Trophoblast cell (in vitro differentiated cells and primary cell): ENCODE measurements at places on chromosomes 6 and 20.

GRCh38 chr6:15320693-15321092, 74.8 kb downstream of the JARID2 start:
- no peak for DNase-seq

- DNase-seq: peak; percentile 15
These were observed 49.6 kb downstream of the MOCS1 start for GRCh38 chr6:39884696-39885095.

DNA sequence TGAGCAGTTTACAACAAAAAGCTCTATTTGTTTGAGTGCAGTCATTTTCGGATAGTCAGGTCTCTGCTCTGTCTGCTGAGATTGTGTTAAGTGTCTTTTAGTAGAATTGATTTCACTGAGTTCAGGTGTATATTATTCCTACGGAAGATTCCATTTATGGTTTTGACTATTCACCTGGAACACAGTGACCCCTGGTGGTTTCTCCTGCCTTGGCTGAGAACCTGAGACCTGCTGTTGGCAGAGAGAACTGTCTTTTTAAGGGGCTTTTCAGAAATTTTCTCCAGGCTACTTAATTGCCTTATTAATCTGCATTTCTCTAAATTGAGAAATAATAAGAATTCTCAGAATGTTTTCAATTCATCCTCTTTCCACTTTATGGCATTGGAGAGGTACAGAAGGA, 508.0 kb downstream of the TBC1D32 start:
- peak; percentile 81 for DNase-seq

DNA sequence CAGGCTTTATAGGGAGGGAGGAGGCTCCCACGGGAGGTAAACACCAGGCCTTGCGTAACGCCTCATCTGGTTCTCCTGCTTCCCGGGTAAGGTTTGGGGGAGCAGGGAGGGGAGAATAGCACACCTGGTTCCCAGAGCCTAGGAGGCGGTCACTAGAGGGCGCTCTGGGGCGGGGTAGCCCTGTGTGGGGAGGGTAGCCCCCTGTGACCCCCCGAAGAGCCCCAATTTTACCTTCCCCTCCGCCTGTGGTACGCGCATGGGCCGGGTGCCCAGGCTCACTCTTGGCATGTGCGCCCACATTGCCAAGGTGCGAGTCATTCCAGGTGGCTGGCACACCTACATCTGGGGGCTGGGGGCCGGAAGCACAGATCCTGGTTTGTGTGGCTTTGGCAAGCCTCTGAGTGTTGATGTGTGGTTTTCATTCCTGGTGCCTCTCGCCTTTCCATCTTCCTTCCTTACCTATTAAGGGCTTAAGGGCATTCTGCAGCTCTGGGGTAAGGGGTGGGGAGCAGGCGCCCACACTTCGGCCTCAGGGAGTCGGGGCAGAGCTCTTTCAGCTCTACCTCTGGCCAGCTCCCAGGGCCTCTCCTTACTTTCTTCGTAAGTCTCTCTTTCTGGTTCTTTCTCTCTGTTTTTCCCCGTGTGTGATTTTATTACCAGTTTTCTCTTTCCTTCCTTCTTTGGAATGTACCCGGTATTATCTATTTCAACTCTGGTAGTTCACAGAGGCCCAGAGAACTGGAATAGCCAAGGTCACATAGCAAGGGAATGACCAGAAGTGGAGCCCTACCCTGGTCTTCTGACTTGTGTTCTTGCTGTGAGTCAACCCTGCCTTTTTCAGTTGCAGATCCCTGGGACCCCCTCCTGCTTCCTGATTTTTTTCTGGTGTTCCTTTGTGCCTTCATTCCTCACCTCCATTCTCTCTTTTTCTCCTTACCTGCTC, 492 bp upstream of the RNF39 start:
- no peak for DNase-seq

DNA sequence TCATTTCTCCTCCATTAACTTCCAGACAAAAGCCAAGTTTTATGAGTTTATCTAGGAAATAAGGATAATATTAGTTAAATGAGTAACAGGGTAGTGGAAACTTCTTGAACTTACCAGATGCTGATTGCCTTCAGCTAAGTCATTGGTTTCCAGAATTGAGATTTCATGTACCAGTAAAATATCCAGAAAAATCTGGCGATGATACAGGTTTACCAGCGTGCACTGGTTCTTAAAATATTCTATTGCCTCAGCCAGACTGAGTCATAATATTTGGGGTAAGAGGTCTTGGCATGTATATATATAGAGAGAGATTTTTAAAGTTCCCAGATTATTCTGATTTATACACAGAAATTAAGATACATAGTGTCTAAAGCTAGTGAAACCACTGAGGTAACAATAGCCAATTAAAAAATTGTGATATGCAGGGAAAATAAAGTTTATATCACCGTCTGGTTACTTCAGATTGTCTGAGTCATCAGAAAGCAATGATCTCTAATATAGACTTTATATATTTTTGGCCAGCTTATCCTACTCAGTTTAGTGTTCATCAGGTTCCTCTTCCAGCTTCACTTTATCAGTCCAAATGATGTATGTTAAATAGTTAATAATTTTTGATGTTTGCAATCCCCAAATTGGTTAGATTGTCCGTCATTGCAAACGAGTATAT, 39.5 kb upstream of the SDHAF4 start:
- no peak for DNase-seq

- peak; percentile 34 for DNase-seq
These were observed 306.4 kb downstream of the CDKAL1 start for GRCh38 chr6:20840675-20841074.

DNA sequence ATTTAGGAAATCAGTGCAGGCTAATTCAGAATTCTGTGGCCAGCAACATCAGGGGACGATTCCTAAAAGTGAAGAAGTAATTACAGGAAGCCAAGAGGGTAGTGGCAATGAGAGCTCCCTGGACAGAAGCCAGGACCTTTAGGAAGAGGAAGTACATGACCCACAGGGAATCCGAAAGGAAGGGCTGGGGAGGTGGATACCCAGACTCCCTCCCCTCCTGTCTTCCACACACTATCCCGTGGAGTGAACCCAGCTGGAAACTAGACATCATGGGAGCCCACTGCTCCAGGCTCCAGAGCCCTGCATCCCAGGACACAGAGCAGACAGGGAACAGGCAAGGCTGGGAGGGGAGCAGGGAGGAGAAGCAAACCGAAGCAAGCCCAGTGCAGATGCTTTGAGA, 83.0 kb downstream of the SNX5 start:
- no peak for DNase-seq

GRCh38 chr6:42368181-42368580, 83.5 kb downstream of the TRERF1 start:
- no peak for DNase-seq

GRCh38 chr6:32188381-32189068, 1.5 kb downstream of the PBX2 start:
- no peak for DNase-seq

- no peak for DNase-seq
These were observed 32.7 kb upstream of the SLC9A8 start for GRCh38 chr20:49779972-49780371.

- no peak for DNase-seq
These were observed 72.1 kb downstream of the NKAIN2 start for GRCh38 chr6:123875784-123876183.

GRCh38 chr6:16305788-16306187, 67.4 kb downstream of the GMPR start:
- no peak for DNase-seq

DNA sequence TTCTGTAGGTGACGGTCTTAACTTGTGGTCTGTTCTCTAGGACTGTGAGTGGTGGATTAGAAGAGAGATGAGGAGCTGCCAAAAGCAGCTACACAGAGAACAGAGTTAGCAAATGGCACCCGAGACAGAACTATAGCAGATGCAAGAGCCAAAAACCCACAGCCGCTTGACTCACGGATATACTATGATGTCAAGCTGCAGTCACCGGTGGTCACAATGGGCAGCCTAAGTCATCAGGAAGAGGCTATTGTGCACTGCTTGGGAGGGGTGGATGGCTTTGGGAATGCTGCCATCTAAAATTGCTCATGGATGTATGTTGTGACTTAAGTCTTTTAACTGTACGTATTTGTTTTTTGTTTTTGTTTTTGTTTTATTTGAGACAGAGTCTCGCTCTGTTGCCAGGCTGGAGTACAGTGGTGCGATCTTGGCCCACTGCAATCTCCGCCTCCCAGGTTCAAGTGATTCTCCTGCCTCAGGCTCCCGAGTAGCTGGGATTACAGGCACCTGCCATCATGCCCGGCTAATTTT, at the start of gene GTSF1L:
TSS of gene GTSF1L (minus strand) at position 192 of the 528 bp plus-strand sequence. CDS start 308 bp downstream, outside the sequence.
- DNase-seq: no peak

DNA sequence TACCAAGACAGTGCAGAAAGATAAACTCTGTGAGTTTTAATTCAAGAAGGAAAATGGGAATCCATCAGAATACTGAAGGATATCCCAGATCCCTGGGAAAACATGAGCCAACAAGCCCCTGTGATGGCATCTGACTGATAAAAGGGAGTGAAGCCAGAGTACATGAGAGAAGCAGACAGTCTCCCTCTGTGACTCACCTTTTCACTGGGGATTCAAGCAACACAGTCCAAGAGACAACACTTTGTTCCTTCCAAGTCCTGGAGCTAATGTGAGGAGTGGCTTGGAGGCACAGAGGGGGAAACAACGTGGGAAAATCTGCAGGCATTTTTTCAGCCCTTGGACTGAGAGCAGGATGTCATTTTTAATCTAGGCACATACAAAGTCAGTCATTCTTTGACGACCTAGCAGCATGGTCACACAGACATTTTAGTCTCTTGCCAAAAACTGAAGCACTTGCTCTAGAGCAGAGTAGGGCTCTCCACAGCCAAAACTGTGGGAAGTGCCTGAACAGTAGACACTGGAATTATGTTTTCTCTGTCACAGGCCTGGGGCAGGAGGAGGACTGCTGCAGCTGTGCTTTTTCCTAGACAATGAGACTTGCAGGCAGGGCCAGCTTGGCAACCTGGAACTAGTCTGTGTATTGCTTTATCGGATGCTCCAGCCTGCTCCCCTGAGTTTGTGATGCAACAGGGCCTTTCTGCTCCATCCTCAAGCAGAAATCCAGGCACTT, 465.0 kb upstream of the GJE1 start:
- DNase-seq: no peak

DNA sequence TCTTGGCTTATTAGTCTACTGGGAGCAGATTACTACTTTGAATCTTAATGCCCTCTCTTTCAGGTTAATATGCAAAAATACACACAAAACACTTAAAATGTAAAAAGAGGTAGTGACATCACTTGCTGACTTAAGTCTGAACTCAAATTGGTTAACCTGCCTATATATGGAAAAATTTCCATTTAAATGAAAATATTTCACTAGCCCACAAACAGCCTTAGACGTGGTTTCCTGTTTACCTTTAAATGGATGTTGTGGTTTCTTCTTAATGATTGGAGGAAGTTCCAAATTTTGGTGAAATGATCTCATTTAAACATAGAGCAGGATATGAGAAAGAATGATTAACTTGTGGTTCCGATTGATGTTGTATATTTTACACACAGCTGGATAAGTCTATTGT, 553.7 kb downstream of the CD109 start:
- no peak for DNase-seq

DNA sequence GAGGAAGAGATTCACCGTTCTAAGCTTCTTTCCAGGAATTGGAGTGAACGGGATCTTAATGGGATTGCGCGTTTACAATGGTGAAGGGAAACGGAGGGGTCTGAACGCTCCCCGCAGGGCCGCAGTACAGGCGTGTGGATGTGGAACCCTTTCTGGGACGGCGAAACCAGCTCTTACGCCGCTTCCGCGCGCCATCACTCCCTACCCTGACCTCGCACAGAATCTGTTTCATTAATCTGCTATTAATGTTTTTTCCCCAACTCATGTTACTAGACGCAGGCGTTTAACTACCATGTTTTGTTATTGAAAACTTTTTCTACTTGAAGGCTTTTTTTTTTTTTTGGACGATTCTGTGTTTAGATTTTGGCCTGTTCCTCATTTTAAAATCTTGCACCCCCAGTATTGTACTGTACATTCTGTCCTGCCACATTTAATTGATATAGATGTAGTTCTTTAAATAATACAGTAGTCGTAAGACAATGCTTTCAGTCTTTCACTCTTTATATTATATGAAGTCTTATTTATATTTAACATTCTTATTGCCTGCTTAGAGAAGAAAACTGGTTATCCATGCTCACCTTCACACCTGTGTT, 696 bp upstream of the SUPT3H start:
- DNase-seq: peak; percentile 10
